Activated CD4-positive, alpha-beta T cell treated with anti-CD3 and anti-CD28 coated beads, Interleukin-2, amount 50 U/mL, for 16 hours (primary cell): ENCODE measurements at places on chromosomes 6 and 20.

GRCh38 chr6:52522655-52523054, 54.2 kb downstream of the TRAM2 start:
- DNase-seq, result no peak

- DNase-seq, result no peak
Observed at GRCh38 chr20:63741676-63742380, 2.3 kb downstream of the SLC2A4RG start.

DNA sequence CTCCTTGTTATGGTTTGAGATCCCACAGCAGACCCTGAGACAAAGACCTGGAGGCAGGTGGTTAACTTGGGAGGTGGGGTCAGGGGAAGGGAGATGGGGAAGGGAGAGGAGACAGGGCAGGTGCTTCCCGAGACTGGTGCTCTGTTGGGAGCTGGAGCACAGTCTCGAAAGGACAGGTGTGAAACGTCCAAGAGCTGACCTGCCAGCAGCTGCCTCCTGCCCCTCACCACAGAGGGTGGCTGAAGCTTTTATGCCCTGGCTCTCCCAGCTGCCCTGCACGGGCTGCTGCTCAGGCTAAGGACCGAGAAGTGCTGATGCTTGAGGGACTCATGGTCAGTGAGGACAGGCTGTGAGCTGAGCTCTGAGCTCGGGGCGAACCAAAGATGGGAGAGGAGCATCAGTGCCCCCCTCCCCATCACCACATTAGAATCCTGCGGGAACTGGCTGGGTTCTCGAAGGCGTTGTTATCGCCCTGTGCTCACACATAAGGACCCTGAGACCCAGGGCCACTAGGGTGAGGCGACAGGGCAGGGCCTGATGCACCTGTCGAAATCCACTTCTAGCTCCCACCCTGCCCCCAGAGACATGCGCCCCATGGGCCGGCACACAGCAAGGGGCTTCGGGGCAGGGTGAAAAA, 25.3 kb upstream of the CD93 start:
- DNase-seq, result no peak

DNA sequence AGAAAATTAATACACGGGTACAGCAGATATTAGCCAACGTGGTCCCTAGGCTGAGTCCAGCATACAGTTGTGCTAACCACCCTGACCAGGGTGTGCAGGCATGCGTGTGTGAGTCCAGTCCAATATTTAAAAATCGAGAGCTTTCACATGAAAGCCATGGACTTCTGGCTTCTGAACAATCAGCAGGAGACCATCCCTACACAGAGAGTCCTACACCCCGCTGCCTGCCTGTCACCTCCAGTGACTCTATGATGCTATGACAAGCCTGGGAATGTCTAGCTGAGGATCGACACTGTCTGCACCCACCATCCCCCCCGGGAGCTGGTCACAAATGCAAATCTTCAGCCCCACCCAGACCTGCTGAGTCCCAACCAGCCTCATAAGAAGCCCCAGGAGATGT, 7.9 kb downstream of the ACSS1 start:
- DNase-seq, result no peak

DNA sequence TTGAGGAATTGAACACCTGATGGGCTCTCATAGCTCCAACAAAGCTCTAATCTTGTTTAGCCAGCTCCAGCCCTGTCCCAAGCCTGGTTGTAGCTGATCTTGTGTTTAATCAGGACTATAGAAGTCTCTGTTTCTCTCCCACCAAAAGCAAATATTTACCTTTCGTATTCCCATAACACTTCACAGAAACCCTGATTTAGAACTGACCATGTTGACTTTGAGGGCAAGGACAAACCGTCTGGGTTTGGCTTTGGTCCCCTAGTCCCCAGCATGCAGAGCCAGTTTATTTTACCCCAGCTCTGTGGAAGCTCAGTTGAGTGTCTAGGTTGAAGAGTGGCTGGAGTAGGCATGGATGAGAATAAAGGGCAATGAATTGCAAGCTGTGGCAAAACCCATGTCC, 18.0 kb upstream of the SIM1 start:
- no peak for DNase-seq

- DNase-seq, result no peak
Observed at GRCh38 chr6:33751771-33752645, 5.3 kb upstream of the IP6K3 start.

DNA sequence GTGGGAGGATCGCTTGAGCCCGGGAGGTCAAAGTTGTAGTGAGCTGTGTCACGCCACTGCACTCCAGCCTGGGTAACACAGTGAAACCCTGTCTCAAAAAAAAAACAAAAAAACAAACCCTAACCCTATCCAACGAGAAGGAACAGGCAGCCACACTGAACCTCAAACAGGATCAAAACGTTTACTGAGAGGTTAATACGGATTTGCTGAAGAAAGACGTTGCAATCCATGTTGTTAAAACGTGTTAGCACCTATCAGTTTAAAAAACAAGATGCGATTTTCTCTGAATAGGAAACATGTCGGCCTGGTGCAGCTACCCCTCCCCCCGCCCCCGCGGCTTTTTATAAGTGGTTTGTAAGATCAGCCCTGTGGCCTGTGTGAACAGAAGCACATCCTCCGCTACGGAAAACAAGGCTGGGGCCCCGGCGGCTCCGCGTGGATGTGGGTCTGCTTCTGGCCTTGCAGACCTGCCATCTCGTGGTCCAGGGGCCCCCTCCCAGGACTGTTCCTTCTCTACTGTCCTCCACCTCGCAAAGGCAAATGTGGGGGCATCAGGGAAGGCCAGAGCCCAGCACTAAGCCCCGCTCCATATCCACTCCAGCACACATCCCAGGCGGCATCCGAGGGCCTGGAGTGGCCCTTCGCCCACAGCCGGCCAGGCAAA, 11.4 kb downstream of the SLC2A4RG start:
- peak; percentile 49 for DNase-seq

DNA sequence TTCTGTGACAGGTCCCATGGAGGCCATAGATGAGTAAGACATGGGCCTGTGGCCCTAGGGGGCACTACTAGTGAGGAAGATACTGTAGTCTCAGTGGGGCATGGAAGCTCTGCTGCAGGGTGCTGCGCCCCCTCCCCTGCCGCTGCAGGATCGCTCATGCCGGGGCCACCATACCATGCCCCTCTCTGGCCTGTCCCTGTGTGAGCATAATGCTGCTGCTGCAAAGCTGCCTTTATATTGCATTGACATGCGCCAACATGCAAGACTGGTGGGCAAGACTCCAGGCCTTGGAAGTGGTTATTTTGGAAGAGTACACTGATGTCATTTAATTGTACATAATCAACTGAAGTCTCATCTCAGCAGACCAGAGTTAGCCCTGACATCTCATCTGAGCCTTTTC, 60.0 kb downstream of the TOX2 start:
- DNase-seq, result no peak

DNA sequence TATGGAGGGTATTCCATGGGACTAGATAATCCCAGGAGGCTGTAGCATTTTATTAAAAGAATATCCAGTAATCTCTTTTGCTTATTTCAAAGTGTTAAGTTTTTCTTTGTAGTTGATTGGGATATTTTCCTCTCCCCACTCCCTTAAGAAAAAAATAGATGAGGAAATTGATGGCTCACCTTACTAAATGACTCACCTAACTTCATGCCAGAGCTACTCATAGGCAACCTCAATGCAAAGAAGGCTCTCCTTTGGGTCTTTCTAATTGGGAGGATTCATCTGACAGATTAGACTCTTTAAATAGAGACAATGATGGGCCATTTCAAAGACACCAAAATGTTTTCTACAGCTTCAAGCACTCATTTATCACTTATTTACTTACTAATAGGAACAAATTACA, 528.5 kb upstream of the BTBD3 start:
- no peak for DNase-seq

DNA sequence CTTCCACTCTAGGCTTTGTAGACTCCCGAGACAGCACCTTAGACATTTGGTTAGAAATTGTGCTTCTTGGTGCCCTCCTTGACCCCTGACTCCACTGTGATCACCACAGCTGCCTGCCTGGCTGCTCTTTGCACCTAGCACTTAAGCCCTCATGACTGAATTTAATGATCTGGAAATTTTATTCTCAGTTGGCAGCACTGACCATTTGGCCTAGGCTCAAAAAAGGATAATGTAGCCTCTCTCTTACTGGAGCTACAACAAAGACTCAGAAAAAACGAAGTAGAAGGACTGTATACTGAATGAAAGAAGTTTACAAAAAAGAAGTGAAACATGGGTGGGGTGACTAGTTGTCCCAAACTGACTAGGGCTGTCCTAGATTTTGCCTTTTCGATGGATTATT, 11.3 kb upstream of the ABRACL start:
- DNase-seq, result no peak

DNA sequence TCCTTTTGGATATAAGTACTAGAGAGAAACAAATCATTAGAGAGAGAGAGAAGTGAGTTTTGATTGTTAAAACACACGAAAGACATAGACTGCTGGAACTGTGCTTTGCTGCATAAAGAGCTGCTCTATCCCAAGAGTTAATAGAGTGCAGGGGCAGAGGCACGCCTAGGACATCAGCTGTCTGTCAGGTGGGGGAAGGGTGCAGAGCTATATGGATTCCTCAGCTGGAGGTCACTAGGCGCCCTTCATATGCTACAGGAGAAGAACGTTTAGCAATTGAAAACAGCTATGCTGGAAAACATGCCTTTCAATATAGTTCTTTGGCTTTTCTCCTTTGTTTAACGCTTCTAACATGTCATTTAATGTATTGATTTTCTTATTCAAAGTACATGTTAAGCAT, 169.0 kb upstream of the MCHR2 start:
- DNase-seq, result no peak

DNA sequence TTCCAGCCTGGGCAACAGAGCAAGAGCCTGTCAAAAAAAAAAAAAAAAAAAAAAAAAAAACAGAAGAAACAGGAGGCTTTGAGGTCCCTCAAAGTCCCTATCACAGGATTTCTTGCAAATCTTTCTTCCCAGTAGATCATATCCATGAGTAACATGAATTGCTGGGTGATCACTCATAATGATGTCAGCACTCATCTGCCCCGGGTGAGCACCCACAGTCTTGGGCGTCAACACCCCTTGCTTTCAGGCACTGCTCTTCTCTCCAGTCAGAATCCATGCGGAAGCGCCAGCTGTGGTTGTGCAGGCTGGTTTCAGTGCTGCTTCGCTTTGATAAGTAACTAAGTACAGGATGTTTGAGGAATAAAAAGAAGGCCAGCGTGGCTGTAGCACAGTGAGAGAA, 40.2 kb upstream of the INSM1 start:
- no peak for DNase-seq

DNA sequence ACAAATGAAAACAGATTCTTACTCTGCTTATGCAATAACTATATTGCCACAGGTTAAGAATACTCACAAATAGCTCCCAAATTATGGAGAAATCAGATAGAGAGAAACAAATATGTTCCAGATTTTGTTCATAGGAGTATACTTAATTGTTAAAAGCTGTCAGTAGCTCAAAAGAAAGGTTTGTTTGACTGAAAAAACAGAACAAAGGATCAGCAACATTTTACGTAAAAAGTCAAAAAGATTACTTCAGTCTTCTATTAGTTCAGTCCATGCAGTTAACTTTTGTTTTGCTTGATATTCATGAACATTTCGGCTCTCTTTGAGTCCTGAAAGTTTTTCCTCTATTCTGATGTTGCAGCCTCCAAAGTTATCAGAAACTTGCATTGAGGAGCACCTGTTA, 13.4 kb upstream of the NANP start:
- DNase-seq, result no peak

DNA sequence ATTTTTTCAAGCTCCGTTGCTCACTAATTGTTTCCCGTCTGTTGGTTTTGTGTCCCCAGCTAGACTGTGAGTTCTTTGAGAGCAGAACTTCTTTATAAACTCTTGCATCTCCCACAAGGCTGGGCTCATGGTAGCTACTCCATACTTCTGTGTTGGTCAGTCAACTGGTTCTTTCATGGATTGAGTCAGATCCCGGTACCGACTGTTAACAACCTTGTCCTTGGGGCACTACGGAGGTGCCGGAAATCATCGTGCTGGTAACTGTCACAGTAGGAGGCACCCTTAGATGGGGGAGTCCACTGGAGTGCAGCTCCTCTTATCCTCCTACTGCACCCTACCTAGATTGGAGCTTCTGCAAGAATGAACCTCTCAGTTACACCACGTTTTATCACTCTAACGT, 8.6 kb upstream of the STX16 start:
- no peak for DNase-seq

GRCh38 chr20:60857708-60858107, 394.4 kb upstream of the CDH4 start:
- DNase-seq, result no peak

DNA sequence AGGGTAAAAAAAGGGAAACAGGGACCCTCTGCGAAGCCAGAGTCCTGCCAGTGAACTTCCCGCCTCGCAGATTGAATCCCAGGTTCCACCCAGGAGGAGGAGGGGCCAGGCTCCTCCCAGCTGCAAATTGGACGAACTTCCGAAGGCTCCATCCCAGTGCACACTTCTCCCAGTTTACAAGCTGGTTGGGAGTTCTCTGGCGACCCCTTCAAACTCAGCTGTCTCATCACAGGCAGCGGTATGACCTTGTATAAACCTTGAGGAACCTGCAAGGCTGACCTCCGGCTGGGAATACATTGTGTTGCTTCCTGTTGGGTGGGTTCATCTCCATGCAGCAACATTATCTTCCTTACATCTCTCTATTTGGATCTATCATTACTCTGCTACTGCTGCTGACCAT, 962.7 kb downstream of the GRIK2 start:
- DNase-seq, result no peak

GRCh38 chr20:25364879-25365699, 25.5 kb downstream of the ABHD12 start:
- no peak for DNase-seq

DNA sequence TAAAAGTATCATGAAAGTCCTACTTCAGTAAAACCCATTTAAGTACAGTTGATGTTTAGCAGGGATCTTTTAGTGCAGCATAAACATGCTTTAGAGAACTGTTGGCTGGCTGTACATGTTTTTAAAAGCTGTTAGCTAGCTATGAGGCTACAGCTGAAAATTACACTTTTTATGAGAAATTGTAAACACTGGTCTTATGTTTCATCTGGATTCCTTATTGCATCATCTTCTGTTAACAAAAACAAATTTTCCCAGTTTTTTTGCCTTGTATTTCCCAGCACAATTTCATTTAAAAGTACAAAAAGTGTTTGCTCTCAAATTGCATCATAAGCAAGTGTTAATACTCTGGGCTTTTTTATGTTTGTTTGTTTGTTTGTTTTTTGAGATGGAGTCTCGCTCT, 18.3 kb upstream of the HLA-E start:
- no peak for DNase-seq

GRCh38 chr20:18615020-18615650, 27.3 kb downstream of the DTD1 start:
- no peak for DNase-seq

DNA sequence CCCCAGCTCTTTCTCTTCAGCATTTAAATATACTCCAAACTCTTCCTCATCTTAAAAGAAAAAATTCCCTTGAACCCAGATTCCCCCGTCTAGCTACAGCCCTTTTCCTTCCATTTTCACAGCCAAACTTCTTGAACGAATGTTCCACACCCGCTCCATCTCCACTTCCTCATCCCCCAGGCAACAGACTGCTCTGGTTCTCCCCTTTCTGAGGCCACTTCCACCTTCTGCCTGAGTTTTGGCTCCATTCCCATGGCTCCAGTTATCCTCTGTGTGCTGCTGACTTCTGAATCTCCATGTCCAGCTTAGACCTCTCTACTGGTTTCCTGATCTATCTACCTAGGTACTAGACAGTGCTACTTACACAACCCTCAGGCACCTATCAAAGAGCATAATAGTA, 106.4 kb downstream of the RALGAPA2 start:
- DNase-seq, result no peak
